ENCODE measurements at places on chromosomes 16 and 17.

DNA sequence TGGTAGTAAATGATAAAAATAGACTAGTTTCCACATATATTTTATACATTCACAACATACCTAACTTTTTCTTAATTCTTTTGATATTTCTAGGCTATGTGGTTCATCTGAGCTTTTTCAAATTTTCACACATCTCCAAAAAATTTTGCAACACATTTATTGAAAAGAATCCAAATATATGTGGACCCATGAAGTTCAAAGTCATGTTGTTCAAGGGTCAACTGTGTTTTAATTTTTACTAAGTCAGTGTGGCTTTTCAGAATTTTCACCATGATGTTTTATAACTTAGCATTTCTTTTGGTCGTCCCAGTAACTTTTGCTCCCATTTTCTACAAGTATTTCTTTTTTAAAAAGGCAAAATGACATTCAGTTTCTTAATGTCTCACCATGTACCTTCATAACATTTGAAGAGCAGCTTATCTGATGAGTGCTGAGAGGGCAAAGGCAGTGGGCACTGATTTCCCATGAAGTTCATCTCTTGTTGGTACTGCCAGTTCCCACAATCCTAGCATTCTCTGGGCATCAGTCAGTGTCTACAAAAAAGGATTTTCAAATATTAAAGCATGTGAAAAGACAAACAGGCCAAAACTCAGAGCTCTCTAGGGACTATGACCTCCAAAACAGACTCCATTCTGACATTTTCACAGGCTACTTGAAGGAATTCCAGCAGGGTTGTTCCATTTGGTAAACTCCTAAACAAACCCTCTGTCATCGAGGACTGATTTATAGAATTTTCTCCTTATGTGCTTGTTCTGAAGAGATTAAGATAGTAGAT, 80.3 kb downstream of the MRTFB start:
- no peak for DNase-seq

GRCh38 chr16:88977018-88977811, at the start of gene CBFA2T3:
CBFA2T3 (minus strand) TSS chr16:88977207; CDS start chr16:88976807, 400 bp downstream.
- DNase-seq = peak; percentile 35

DNA sequence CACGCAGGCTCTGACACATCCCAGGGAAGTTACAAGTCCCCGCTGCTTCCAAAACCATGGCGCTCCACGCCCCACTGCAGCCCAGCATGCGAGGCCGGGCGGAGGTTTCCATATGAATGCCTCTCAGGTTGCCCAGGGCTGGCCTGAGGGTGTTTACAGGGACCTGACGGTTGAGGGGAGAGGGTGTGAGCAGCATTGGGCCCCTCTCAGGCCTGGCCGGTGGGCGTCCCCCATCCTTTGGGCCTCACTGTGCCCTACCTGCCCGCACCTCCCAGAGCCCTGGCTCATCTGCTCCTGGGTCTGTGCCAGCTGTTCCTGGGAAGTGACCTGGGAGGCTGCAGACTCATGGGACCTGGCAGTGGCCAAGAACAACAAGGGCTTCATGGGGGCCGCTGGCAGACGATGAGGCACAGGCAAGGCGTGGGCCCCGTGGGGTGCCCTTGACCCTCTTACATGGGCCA, 173.5 kb downstream of the C16orf95 start:
- no peak for DNase-seq

DNA sequence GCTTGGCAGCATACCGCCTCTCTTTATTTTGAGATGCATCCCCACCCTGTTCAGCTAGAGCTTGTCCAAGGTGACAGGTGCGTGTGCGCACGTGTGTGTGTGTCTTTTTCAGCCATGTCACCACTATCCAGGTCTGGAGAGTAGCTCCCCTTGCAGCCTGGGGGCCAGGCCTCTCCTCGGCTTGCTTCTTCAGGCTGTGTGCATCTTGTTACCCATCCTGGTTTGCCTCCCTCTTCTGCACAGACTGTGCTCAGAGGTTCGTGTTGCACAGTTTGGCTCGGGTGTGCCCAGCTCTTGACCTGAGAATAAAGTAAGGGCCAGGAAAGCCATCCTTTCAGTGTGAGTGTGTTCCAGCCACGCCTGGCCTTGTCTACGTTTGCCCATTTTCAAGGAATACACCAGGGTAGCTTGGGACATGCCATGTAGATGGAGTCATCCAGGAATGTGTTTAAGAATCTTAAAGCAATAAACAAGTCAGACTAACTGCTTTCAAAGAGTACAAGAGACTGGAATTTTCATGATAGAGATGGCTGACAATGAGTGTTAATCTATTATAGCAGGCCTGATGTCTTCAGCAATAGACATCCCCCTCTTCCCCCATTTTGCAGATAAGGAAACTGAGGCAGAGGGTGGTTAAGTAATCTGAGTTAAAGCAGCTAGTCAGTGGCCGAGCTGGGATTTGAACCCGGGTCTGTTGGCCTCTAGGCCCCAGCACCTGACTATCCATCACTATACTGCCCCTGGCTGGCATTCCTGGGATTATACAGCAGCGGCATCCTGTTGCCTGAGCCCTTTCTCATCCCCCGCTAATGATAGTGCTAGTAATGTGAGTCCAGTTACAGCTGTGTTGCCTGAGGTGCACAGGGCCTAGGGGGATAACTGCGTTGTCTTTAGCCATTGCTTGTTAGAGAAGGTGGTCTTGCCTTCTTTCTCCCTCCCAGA, 77.9 kb downstream of the KSR1 start:
- peak; percentile 58 for DNase-seq

DNA sequence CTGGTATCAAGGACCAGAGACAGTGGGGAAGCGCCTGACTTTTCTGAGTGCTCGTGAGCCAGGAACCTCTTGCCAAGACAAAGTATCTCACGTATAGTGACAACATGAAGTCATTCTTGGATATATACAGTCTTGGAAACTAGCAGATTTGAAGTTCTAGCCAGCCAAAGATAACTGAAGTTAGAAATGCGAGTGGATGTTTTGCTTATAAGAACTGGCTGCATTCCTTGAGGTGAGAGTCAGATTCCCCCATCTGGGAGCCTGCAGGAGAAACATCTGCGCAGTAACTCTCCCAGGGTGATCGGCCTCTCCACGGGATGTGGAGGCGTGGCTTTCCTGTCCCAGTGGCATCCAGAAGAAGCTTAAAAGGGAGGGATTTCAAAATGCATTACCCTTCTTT, 89.8 kb downstream of the SHISA6 start:
- no peak for DNase-seq

DNA sequence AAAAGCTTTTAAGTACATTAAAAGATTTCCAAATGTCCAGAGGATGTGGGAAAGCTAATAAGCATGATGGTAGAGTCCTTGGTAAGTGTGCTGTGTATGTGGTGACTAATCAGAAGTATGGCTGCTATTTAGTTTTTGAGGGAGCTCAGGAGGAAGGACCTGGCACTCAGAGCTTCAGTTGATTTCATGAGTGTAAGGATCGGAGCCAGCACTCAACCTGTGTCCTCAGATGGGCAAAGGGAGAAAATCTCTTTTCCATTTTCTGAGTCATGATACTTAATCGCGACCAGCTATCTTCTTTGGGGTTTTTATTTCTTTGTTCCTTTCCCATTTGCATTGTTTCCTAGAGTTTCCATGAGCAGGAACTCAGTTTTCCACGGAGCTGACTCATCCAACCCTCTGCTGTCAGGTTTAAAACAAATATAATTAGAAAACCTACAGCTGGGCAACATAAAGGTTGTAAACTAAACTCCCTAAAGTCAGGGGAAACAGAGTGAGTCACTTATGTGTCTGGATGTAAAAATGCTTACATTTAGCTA, 125.4 kb downstream of the MAP2K6 start:
- DNase-seq = peak; percentile 28

DNA sequence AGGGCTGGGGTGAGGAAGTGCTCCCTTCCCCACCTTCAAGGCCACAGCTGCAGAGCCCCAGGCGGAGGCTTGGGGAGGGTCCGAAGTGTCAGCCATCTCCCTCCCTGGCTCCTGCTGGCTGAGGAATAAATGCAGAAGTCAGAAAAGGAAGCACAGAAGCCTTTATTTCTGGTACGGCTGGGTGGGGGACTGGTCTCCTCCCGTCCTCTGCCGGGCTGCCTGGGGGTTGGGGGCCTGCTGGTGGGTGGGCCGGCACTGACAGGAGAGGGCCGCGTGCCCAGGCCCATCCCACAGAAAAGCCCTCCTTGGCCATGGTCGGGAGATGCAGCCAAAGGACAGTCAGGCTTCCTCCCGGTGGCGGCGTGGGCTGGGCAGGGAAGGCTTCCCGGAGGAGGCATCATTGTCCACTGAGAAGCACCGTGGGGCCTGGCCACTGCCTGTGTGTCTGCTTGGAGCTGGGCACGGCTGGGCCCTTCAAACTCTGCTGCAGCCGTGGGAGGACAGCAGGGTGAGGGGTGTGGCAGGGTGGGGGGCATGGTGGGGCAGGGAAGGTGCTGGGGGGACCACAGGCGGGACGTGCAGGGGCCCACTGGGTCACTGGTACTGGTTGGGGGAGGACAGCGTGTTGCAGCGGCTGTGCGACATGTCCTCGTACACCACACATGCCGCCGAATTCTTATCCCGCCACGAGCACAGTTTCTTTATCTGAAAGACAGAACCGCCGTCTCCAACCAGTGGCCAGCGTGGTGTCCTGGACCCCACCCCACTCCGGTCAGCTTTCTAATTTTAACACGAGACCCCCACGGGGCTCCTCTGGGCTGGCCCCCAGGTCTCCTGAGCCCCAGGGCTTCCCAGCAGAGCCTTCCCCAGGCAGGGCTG, 2.4 kb downstream of the CD7 start:
- DNase-seq = no peak

GRCh38 chr17:63035695-63036094, 69.7 kb downstream of the TANC2 start:
- no peak for DNase-seq

GRCh38 chr17:4782652-4783051, 3.5 kb downstream of the VMO1 start:
- peak; percentile 25 for DNase-seq

- DNase-seq = no peak
Observed at GRCh38 chr17:14580499-14580898, 279.6 kb downstream of the HS3ST3B1 start.

DNA sequence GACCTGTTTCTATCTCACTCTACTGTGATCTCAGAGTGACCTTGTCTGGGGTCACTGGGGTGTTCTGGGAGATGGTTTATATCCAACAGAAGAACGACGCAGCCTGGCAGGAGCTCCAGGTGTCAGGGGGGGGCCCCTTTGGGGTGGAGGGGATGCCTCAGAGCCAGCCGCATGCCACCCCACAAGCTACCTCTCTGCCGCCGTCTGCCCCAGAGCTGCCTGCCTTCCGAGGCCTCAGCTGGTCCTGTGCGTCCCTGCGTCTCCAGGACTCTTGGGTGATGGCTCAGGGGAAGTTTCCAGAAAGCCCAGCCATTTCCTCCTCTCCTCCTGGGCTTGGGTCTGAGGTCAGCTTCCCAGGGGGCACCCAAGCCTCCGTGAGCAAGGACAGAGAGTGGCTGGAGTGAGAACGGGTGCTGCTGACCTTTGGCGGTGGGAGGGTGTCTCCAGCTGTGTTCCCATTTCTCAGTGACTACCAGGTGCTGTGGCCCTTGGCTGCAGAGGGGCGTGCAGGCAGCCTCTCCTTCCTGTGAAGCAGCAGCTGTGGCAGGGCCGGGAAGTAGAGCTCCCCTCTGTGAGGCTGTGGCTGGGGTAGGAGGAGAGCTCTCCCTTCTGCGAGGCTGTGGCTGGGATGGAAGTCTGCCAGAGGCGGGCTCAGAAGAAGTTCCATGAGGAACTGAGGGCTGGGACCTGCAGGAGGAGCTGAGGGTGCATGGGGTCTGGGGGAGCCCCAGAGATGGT, 19.8 kb downstream of the JPH3 start:
- peak; percentile 10 for DNase-seq

GRCh38 chr17:48149787-48150463, 42.4 kb downstream of the SNX11 start:
- DNase-seq = peak; percentile 39

DNA sequence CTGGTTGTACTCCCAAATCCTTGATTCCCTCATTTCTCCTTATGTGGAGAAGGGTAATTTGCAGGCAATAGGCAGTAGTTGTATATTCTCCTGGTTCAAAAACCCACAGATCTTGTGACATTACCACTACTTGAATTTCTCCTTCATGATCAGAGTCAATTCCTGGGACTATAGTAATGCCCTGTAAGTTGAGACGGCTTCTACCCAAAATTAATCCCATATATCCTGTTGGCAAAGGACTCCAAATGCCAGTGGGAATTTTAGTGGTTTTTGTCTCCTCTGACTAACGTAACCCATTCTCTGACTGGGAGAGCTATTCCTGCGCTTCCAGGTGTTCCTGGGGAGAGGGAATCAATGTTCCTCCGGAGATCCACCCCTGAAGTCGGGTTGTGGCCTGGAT, 11.6 kb upstream of the ZNF689 start:
- DNase-seq = no peak

DNA sequence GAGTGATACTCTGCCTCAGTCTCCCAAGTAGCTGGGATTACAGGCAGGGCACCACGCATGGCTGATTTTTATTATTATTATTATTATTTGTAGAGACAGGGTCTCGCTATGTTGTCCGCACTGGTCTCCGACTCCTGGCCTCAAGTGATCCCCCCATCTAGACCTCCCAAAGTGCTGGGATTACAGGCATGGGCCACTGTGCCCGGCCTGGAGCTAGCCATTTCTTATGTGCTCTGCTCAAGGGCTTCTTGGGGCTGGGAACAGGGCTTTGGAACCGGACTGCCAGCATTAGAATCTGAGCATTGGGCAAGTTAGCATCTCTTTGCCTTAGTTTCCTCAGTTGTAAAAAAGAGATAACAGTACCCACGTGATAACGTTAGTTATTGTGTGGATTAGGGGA, 111.3 kb downstream of the C16orf78 start:
- no peak for DNase-seq

- no peak for DNase-seq
Observed at GRCh38 chr16:71966932-71967331, 33.3 kb downstream of the PKD1L3 start.

GRCh38 chr16:21566891-21567414, 32.4 kb upstream of the METTL9 start:
- no peak for DNase-seq

DNA sequence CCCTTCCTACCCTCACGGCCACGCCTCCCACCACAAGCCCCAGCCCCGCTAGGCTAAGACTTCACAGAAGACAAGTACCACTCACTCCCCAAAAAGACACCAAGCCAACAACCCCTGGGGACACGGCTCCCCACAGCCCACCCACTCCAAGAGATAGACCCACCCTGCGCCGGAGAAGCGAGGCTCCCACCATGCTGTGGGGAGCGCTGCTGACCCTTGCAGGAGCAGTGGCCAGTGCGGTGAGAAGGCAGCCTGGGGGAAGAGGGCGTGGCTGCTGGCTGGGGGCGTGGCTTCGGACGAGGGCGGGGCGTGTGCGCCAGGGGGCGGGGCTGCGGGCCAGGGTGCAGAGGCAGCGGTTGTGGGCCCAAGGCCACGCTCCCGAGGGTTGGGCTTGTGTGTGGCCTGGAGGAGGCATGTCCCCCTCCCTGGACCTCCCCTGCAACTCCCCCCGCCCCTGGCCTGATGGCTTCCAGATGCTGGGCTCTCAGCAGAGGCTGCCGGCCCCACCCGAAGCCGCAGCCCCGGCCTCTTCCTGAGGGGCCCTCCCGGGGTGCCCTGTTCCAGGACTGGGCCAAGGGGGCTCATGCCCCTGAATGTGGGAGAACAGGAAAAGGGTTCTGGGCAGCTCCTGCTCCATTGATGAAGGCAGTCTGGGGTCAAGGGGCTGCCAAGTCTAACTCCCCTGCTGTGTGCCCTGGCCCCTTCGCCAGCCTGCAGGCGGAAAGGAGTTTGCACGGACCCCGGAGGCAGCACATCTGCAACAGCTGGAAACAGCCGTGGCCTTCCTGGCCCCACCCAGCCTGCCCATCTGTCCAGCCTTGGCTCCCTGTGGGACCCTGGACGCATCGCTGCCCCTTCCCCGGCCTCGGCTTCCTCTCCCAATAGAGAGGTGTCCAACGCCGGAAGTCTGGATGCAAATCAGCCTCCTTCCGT, 9.1 kb downstream of the TFAP4 start:
- DNase-seq = peak; percentile 32

GRCh38 chr16:65195998-65196397, 74.1 kb upstream of the CDH11 start:
- DNase-seq = peak; percentile 46

Data from NCI-H69 (cell line).